ENCODE measurements at places on chromosomes 12 and 14.

GRCh38 chr12:125149160-125150108 is 84.2 kb downstream of the AACS start:
- DNase-seq = no peak

DNA sequence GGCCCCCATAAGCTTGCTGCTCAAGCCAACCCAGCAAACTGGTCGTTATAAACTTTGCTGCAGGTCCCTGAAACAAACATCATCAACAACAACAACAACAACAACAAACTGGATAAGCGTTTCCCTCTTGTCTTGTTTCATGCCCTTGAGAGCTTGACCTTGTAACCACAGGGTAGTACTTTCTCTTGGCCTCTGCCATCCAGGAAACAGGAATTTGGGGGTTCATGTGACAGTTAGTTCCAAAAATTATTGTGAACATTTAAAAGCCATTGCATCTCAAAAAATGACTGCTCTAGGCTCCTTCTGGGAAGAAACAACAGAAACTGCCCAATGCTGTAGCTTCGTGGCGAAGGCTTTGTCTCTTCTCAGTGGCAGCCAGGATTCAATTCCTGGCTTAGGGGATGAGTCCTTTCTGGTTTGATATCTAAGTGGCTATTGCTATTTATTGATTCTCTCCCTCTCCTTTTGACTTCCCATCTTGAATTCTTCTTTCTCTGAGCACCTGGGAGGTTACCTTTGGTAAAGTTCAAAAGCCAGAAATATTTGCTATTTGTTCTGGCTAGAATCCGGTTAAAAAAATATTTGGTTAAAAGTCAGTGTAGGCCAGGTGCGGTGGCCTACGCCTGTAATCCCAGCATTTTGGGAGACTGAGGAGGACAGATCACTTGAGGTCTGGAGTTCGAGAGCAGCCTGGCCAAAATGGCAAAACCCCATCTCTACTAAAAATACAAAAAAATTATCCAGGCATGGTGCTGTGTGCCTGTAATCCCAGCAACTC is 52.0 kb upstream of the CPM start:
- no peak for DNase-seq

- DNase-seq = no peak
Observed at GRCh38 chr14:78746086-78746595, 576.0 kb downstream of the NRXN3 start.

DNA sequence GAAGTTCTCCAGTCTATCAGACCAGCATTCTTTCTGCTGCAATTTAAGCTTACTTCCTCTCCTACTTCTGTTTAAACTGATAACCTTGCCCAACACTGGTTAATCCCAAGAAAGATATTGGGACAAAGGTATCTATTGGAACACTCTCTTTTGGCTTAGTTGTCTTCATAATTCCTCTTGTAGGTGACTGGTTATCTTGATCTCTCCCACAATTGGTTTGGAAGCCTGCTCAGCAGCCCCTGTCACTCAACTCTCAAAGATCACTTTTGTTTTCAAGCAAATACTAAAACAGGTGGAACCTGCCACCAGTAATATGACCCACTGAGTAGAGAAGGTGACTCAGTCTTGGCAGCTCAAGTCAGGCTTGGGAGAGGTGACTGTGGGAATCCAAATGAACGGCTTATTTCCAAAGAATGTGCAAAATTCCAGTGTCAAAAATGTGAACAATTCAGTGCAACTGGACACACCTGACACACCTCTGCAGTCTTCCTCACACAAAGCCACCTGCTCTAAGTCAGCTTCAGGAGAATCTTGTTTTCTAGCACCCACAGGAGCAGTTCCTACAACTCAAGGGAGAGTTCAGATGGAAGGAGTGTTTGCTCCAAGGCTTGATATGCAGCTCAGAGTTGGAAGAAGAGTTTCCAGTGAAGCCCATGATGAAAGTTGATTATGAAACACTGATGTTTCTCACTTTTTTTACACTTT is 83.2 kb upstream of the SLC38A2 start:
- DNase-seq = no peak

GRCh38 chr14:60658909-60659585 is 9.8 kb upstream of the SIX1 start:
- DNase-seq = no peak

DNA sequence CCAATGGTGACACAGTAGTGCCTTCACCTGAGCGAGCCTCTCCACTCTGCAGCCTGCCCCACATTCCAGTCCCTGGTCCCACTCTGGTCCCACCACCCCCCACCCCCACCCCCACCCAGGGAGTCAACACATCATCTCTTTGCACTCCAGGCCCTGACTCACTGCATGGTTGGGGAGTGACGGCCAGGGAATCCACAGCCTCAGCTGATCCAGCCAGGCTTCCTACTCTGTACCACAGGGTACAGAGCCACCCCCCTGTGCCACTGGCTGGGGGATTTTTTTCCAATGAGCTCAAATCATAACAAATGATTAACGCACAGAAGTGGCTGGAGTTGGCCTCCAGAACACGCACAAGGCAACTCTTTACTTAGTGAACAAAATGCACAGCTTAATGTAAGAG is 233.7 kb downstream of the NTF3 start:
- DNase-seq = no peak

GRCh38 chr12:25652371-25652770 is 99.3 kb upstream of the LMNTD1 start:
- DNase-seq = no peak
